ENCODE measurements at places on chromosomes 16 and 17.

DNA sequence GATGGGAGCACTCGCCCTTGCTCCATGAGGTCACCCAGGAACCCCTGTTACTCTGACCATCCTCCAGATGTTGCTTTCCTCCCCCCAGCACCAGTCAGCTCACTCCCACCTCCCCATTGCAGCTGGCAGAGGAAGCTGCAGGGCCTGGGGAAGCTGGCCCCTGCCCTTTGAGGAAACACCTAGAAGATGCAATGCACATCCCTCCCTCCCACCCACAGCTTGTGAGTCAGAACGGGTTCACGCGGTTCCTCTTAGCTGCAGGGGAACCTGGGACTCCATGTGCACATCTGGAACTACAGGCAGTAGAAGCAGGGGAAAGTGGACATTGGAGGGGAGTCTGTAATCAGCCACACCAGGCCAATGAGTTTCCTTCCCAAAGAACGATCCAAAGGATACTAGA, 96.9 kb downstream of the KATNIP start:
- DNase-seq = no peak

DNA sequence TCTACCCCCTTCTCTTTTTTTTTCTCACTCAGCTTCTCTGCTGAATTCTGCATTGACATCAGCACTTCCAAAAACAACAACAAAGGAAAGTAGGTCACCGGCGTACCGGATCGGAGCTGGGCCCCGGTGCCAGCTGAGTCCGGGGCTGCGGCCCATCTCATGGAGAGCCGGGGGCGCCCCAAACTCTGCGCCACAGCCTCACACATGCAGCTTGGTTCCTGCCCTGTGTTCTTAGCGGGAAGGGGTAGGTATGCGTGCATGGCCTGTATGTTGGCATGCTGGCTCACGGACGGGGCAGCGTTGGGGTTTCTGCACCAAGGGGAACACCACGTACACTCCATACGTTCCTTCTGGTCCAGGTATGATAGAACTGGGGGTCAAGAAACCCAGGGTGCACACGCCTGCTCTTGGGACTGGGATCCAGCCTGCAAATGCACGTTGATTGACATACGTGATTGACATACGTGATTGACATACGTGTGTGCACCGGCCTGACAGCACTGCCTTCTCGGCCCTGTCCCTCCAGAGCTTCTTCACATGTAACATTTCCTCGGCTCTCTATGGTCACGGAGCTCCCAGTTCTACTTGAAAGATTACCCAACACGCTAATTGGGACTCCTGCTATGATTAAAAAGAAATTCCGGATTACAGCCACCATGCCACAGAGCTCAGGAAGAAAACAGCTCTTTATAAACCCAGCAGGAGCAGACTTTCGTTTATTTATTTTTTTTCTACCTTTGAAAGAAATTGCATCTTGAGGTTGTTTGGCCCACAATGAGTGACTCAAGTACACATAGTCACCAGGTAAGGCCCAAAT, 88.7 kb downstream of the RPA1 start:
- no peak for DNase-seq

- no peak for DNase-seq
Observed at GRCh38 chr17:63956296-63956920, 16.3 kb downstream of the SCN4A start.

DNA sequence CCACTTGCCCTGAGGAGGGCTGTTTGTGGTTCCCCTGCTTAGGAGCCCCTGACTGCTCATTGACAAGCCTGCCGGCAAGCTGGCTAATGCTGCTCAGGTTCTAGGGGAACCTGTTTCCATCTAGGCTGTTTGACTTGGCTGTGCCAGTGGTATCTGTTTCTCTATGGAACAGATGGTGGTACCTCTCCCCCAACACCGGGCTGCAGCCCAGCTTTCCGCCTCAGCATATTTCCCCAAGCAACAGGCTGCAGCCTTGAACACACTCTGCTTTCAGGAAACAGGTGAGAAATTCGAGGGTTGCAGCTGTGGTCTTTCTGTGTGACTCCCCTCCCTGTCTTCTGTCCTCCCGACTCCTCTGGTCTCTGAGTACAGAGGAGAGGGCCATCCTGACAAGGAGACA, 132.3 kb downstream of the TMEM132E start:
- DNase-seq = no peak

- DNase-seq = no peak
Observed at GRCh38 chr17:73467651-73468050, 155.8 kb upstream of the CDC42EP4 start.

- DNase-seq = no peak
Observed at GRCh38 chr16:51012396-51012795, 138.7 kb downstream of the SALL1 start.

DNA sequence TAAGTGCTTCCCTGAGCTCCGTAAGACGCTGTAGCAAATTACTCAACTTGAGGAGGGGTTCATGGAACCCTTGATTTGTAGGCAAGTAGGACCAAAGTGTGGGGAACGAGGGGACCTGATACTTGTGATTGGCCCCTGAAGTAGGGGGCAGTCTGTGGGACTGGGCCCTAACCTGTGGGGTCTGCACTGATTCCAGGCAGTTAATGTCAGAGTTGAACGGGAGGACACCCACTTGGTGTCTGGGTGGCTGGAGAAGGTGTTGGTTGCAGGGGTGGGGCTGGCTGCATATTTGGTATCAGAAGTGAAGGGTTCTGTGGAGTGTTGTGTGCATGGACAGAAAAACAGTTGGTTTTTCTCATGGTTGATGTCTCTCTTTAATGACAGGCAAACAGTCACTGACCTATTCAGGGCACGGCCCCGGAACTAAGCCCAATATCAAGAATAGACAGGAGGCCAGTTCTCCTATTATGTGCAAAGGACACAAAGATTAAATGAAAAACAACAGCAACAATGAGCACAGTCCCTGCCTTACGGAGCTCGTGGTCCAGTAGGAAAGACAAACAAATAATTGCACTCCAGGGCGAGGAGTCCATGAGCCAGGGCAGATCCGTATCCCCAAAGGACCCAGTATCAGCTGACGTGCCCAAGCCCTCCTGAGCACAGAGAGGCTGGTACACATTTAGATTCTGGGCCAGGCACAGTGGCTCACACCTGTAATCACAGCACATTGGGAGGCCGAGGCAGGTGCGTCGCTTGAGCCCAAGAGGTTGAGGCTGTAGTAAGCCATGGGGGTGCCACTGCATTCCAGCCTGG, 19.2 kb downstream of the MXRA7 start:
- DNase-seq = no peak

DNA sequence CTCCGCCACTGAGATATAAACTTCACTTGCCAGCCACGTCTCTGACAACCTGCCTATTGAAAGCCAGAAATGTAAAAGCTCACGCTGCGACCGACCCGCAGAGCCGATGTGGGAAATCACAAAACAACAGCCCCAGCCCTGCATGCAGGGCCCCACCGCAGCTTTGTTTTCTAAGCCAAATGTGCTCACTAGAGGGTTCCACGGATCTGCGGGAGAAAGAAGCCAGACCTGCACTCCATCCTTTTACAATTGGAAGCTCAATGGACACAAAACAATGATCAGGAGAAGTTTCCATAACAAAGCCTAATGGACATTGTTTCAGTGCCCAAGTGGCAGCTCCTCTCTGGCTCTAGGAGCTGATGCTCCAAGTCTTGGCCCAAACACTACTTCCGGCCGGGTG, 33.1 kb downstream of the WIPI1 start:
- DNase-seq = no peak

DNA sequence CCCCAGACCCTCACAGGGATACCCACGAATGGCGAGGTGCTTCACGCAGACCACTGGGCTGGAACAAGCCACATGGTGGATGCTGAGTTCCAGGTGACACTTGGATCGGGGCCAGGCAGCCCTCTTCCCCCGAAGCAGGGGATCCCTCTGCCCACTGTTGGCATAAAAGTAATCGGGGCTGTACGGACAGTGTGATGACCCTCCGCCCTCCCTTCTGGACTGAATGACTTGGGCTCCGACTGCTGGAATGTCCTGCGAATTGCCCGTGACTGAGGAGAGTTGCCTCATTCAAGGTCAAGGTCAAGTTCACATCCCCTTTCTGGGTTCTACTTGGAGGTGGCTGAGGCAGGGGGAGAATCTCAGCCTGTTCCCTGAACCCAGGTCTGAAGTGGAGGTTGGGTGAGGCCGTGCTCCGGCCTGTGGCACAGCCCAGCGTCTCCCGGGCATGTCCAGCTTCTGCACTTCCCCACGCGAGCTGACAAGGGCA, 28.5 kb upstream of the CREBBP start:
- no peak for DNase-seq
